Skin of body (tissue), 3 donors: ENCODE measurements at places on chromosomes 5 and 9.
A peak's percentile ranks its signal among the peaks of the same experiment; 100 is the strongest.

DNA sequence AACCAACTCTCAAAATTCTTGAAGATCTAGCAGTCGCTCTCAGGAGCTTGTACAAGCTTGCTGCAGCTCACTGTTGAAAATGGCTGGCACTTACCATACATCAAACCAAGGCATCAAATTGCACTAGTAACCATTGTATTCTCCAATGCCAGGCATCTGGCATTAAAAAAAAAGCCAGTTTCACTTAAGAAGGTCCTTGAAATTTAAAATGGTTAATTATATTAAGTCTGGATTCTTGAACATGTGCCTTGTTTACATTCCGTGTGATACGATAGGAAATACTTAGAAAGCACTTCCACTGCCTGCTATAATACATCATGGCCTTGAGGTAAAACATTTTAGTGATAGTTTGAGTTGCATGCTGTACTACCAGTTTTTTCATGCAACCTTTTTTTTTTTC is 300.7 kb downstream of the KDM4C start:
- no peak for DNase-seq

DNA sequence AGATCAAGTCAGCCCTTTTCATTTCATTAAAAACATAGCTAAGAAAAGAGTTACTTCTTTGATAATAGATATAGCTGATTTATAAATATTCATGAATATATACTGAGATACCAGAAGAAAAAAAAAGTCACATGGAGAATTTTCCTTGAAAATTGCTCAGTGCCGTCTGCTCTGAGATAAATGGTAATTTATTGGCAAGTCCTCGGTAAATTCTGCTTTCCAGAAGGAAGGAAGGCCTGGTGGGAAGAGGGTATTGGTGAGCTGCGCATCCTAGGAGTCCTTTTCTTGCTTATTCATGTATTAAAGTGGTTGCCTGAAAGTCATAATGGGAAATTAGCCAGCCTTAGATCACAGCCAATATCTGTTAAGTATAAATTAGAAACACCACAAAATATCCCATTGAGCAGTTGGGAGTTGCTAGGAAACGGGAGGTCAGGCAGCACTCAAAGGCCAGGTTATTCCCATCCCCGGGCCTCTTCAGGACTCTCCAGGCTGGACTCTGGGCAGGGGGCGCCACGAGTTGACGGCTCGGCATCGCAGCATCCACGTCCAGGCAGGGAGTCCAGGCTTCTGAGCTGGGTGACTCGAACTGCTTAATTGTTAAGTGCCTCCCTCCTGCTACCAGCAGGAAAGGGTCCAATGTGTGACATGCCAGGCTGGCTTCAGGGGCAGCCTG is 116.7 kb upstream of the RETREG1 start:
- DNase-seq, result no peak

- no peak for DNase-seq
These were observed 23.0 kb upstream of the CEP72 start for GRCh38 chr5:589173-589572.

DNA sequence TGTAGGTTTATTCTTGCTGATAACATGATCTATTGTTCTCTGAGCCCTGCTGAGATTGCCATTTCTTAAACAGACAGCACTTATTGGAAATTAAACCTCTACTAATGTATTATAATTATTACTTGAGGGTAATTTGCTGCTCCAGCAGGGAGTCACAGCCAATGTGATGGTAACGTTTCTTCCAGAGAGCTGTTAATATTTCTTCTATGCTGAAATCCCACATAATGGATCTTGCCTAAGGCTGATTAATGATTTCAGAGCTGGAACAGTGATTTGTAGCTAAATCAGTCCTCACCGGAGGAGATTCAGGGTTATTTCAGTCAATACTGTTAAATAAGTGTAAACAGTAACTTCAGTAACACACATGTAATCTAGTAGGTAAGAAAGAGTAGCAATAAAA is 170.1 kb downstream of the CDH12 start:
- DNase-seq, result no peak

GRCh38 chr9:101569741-101570501 is 24.8 kb downstream of the PPP3R2 start:
- DNase-seq, result peak; percentile 17

DNA sequence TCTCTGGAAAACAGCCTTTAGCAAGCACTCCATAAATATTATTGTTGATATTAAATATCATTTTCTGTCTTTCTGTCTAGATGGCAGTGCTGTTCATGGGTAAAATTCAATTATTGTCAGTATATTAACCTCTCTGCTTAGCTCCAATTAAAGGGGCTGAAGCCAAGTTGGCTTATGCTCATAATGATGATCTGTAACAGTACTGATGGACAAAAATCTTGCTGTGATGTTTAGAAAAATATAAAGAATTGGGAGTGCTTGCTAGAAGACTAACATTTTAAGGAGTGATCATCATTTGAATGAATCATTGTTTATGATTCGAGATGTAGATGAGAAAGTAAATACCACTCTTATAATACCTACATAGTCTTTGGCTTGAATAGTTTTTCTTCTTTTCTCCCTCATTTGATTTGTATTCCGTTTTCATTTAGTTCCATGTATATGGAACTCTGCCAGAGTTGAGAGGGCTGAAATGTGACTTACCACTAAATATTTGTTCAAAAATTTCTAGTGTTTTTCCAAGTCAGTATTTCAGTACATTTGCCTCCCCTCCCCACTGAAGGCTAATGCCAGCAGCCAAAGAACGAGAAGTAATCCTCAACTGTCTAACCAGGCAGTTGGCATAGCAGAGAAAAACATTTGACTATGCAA is 538.3 kb downstream of the CSNK1G3 start:
- DNase-seq, result no peak
